ENCODE measurements at places on chromosomes 6 and 20.

- DNase-seq, result peak; percentile 4
These were observed 626.1 kb upstream of the ID4 start for GRCh38 chr6:19210849-19211590.

DNA sequence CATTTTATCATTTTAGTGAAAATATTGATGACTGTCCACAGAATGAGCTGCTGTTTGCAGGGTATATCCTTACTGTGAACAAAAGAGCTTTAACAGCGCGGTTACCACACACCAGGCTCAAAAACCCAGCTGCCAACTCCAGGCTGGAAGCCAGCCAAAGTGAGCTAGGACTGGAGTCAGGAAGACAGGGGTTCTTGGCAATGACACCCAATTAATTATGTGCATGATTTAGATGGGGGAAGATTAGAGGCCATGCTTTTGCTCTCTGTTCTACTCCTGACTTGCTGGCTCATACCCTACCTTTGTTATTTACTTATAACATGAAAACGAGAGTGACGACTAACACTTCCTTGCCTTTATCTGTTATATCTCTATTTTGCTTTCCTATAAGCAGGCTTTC lies 128.9 kb upstream of the SHLD1 start:
- no peak for DNase-seq

- no peak for DNase-seq
These were observed 537.9 kb downstream of the CD83 start for GRCh38 chr6:14655201-14656061.

DNA sequence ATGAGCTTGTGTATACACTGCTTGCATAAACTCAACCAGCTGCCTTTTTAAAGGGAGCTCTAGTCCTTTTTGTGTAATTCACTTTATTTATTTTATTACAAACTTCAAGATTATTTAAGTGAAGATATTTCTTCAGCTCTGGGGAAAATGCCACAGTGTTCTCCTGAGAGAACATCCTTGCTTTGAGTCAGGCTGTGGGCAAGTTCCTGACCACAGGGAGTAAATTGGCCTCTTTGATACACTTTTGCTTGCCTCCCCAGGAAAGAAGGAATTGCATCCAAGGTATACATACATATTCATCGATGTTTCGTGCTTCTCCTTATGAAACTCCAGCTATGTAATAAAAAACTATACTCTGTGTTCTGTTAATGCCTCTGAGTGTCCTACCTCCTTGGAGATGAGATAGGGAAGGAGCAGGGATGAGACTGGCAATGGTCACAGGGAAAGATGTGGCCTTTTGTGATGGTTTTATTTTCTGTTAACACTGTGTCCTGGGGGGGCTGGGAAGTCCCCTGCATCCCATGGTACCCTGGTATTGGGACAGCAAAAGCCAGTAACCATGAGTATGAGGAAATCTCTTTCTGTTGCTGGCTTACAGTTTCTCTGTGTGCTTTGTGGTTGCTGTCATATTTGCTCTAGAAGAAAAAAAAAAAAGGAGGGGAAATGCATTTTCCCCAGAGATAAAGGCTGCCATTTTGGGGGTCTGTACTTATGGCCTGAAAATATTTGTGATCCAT lies 15.3 kb downstream of the TNFAIP3 start:
- no peak for DNase-seq

- no peak for DNase-seq
These were observed 179.3 kb downstream of the MTHFD1L start for GRCh38 chr6:151044465-151045441.

DNA sequence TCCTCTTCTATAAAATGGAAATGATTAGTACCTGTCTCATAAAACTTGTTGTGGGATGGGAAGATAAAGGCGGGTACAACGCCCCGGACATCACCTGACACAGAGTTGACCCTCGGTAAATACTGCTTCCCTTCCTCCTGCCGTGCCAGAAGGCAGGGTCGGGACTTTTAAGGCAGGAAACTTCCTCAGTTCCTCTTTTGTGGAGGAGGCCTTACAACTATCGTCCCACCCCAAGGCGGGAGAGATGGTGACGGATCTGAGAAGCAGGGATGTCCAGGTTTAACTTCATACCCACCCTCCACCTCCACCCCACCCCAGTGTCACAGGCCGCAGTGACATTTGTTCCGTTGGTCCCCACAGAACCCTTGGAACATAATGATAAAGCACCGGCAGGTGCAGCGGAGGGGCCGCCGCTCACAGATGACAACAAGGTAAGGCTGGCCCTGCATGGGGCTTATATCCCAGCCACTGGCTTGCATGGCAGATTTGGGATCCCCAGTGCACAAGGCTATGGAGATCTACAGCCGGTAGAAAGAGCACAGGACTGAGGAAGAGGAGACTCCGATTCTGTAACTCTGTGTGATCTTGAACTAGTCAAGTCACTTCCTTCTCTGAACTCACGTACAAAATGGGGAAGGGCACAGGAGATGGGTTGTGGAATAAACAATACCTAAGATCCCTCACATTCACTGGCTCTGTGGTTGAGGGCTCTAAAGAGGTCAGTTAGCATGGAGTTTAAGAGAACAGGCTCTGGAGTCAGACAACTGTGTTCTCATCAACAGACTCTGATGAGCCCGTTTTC lies 764 bp downstream of the DNTTIP1 start:
- DNase-seq, result no peak

- no peak for DNase-seq
These were observed 24.8 kb downstream of the TASP1 start for GRCh38 chr20:13613917-13614316.

- no peak for DNase-seq
These were observed 28.2 kb upstream of the VEGFA start for GRCh38 chr6:43741829-43742228.

DNA sequence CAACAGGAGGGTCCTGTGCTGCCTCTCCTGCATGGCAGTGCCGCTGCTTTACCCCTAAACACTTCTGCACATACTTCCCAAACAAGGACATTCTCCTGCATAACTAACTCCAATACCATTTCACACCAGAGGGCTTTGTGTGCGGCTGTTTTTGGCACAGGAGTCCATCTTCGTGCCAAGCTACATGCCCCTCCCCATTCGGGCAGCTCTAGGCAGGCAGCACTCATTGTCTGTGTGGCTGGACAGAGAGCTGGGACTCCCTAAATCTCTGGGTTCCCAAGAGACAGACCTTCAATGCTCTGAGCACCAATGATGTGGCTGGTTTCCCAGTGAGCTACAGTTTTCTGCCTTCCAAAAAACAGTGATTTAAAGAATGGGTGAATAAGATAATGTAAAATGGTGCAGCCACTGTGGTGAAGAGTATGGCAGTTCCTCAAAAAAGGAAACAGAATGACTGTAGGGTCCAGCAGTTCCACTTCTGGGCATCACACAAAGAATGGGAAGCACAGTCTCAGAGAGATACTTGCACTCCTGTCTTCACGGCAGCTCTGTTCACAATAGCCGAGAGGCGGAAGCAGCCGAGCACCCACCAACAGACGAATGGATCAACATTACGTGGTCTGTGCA lies 80.3 kb upstream of the DUSP22 start:
- DNase-seq, result no peak
